Ascending aorta (tissue), 2 donors: ENCODE measurements at places on chromosomes 13 and 19.

DNA sequence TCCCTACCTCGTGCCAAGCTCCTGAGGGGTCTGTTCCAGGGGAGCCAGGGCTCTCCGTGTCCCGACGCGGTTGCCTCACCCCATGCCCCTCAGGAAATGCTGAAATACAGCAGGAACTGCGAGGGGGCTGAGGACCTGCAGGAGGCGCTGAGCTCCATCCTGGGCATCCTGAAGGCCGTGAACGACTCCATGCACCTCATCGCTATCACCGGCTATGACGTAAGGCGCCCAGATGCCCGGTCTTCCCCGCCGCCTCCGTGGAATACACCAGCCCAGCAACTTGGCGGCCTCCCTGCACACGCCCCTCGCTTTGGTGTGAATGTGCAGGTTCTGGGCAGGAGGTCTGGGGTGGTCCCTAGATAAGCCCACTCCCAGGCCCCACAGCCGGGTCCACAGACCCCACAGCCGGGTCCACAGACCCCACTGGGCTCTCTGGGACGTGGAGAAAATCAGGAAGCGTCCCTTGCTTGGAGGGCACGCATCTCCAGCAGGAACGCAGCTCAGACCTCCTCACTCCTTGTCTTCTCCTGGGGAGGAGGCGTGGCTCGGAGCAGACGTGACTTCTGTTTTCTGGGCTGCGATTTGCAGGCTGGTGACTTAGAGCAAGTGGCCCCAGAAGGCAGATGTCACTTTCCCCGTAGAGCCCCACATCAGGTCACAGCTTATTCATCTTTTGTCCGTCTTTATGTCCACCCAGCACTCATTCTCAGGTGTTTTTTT, 19.4 kb upstream of the F7 start:
- no peak for DNase-seq

- DNase-seq = no peak
Observed at GRCh38 chr13:35349673-35350278, 126.7 kb downstream of the MAB21L1 start.

GRCh38 chr13:99004978-99005377, 27.1 kb upstream of the DOCK9 start:
- DNase-seq = no peak

DNA sequence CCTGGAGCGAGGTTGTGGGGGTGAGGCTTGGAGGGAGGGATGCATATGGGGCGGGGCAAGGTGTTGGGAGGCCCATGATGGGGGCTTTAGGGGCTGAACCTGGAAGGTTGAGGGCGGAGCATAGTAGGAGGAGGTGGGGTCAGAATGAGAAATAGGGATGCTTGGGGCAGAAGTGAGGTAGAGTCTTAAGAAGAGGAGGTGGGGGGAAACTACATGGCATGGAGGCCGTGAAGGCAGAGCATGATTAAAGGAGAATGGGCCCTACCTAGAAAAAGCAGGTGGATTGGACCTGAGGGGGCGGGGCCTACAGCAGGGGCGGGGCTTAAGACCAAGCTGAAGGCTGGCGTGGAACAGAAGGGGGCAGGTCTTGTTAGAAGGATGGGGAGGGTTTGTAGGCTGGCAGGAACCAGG, 799 bp downstream of the NR1H2 start:
- no peak for DNase-seq

GRCh38 chr13:80011448-80012212, 329.3 kb downstream of the SPRY2 start:
- no peak for DNase-seq

GRCh38 chr19:56595548-56595899, 422 bp downstream of the ZNF71 start:
- DNase-seq = no peak

DNA sequence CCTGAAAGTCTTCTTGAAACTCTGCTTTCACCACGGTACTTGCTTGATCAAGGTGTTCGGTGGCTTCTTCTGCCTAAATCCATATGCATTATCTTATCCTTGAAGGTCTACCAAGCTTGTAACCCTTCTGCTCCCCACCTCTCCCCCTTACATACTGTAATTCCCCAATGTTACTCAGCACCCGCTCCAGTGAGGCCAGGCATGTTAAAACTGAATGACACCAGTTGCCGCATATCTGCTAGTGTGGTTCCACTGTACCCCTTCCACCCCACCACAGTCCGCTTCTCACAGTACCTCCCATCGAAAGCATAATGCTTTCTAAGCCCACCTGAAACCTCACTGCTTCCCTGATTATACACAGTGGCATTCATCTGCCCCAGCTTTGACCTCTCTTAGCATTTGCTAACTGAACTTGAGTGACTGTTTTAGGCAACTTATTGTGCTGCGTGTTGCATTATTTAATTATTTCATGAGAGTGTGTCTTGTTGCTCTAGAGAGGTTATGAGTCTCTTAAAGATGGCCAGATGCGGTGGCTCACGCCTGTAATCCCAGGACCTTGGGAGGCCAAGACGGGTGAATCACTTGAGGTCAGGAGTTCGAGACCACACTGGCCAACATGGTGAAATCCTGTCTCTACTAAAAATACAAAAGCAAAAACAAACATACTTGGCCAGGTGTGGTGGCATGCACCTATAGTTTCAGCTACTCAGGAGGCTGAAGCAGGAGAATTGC, 87.6 kb upstream of the MBNL2 start:
- no peak for DNase-seq

DNA sequence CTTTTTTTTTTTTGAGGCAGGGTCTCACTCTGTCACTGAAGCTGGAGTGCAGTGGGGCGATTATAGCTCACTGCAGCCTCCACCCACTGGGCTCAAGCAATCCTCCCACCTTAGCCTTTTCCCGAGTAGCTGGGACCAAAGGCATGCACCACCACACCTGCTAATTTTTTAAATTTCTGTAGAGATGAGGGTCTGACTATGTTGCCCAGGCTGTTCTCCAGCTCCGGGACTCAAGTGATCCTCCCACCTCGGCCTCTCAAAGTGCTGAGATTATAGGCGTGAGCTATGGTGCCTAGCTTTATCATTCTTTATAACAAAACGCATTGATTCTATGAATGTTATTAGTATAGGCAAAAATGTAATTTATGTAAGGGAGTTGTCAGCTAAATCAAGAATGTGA, 17.9 kb upstream of the LYPD3 start:
- DNase-seq = no peak

DNA sequence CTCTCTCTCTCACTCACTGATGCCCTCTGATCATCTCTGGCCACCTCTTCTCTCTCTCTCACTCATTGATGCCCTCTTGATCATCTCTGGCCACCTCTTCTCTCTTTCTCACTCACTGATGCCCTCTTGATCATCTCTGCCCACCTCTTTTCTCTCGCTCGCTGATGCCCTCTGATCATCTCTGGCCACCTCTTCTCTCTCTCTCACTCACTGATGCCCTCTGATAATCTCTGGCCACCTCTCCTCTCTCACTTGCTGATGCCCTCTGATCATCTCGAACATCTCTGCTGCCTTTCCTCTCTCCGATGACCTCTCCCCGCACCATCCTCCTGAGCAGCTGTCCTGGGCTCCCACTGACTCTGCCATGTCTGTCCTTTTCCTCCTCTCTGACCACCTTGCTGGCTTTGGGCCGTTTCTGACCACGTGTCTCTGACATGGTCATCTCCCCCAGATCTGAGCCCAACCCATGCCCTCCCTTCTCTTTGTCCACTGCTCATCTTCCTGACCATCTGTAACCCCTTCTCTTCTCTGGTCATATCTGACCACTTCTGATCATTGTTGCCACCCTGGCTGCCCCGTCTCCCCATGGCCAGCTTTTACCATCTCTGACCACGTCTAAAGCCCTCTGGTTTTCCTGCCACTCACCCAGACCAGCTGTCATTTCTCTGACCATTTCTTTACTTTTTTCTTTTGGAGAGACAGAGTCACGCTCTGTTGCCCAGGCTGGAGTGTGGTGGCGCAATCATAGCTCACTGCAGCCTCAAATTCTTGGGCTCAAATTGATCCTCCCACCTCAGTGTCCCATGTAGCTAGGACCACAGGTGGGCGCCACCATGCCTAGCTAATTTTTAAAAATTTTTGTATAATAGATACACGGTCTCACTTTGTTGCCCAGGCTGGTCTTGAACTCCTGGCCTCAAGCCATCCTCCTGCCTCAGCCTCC, 2.4 kb downstream of the LRFN3 start:
- DNase-seq = no peak

- DNase-seq = no peak
Observed at GRCh38 chr19:19259741-19260140, 13.4 kb downstream of the TM6SF2 start.

- DNase-seq = no peak
Observed at GRCh38 chr19:17646441-17646840, 41.7 kb downstream of the UNC13A start.
